Sigmoid colon (tissue), 7 donors: ENCODE measurements at places on chromosomes 3 and 15.
A peak's percentile ranks its signal among the peaks of the same experiment; 100 is the strongest.

- no peaks in the 10 kb centered on the region for H3K27me3 ChIP-seq
- H3K4me1 ChIP-seq, result no peaks in the 10 kb centered on the region
- no peak overlapping the region for H3K27ac ChIP-seq
- H3K4me3 ChIP-seq, result no peak overlapping the region
These were observed 43.0 kb upstream of the MUC4 start for GRCh38 chr3:195854628-195855294.

DNA sequence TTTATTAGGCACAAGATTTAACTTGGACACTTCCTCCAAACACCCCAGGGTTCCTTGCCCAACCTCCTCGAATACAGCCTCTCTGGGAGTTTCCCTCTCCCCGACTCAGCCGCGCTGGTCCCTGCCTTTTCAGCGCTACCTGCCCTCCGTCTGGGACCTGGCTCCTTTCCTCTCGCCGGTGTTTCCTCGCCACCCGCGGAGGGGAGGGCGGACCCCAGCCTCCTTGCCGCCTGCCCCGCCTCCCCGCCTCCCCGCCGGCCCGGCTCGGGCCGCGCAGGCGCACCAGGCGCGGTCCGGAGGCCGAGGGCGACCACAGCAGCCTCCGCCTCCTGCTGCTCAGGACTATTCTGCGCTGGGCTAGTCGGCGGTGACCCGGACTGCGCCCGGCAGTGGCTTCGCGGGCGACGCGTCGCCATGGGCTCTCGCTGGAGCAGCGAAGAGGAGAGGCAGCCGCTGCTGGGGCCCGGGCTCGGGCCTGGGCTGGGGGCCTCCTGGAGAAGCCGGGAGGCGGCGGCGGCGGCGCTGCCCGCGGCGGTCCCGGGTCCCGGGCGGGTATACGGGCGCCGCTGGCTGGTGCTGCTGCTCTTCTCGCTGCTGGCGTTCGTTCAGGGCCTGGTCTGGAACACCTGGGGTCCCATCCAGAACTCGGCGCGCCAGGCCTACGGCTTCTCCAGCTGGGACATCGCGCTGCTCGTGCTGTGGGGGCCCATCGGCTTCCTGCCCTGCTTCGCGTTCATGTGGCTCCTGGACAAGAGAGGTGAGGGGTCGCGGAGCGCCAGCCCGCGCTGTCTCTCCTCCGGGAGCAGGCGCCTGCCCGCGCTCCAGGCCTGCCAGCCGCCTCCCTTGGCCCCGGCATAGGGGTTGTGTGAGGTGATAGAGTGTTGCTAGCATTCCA, at the start of gene SLC49A4:
TSS of gene SLC49A4 (plus strand) at position 291 of the 895 bp plus-strand sequence. CDS start at position 415, 124 bp downstream.
- H3K4me1 ChIP-seq, result peaks cover 25% of the 10 kb centered on the region
- H3K27me3 ChIP-seq, result no peaks in the 10 kb centered on the region
- DNase-seq, result peak; percentile 80
- H3K27ac ChIP-seq, result peak within 1 kb of the TSS; percentile 98
- H3K4me3 ChIP-seq, result peak within 1 kb of the TSS; percentile 94
- no peaks in the 10 kb centered on the region for H3K36me3 ChIP-seq

DNA sequence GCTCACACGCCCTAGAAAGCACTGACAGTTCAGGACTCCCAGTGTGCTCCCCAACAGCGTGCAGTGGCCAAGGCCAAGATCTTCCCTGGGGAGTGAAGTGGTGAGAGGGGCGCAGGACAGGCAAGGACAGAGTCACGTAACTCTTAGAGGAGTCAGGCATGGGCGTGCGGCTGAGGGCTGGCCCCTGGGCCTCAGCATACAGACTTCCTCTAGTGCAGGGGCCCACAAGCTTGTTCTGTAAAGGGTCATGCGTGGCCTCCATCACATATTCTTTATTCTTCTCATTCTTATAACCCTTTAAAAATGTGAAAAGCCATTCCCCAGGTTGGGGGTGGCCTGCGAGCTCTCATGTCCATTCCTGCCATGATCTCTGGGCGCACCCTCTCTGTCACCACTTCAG, 25.2 kb downstream of the TMEM43 start:
- H3K27me3 ChIP-seq, result no peaks in the 10 kb centered on the region
- H3K27ac ChIP-seq, result no peak overlapping the region
- peaks cover 17% of the 10 kb centered on the region for H3K4me1 ChIP-seq

- no peaks in the 10 kb centered on the region for H3K36me3 ChIP-seq
- no peaks in the 10 kb centered on the region for H3K27me3 ChIP-seq
- no peak overlapping the region for H3K27ac ChIP-seq
- no peak for DNase-seq
- no peak overlapping the region for H3K4me3 ChIP-seq
These were observed 52.9 kb upstream of the SEC13 start for GRCh38 chr3:10373686-10374261.

- no peaks in the 10 kb centered on the region for H3K36me3 ChIP-seq
- H3K4me1 ChIP-seq, result peaks cover 40% of the 10 kb centered on the region
- no peak for DNase-seq
- H3K27me3 ChIP-seq, result no peaks in the 10 kb centered on the region
These were observed 75.7 kb downstream of the SMAD6 start for GRCh38 chr15:66777596-66778313.

DNA sequence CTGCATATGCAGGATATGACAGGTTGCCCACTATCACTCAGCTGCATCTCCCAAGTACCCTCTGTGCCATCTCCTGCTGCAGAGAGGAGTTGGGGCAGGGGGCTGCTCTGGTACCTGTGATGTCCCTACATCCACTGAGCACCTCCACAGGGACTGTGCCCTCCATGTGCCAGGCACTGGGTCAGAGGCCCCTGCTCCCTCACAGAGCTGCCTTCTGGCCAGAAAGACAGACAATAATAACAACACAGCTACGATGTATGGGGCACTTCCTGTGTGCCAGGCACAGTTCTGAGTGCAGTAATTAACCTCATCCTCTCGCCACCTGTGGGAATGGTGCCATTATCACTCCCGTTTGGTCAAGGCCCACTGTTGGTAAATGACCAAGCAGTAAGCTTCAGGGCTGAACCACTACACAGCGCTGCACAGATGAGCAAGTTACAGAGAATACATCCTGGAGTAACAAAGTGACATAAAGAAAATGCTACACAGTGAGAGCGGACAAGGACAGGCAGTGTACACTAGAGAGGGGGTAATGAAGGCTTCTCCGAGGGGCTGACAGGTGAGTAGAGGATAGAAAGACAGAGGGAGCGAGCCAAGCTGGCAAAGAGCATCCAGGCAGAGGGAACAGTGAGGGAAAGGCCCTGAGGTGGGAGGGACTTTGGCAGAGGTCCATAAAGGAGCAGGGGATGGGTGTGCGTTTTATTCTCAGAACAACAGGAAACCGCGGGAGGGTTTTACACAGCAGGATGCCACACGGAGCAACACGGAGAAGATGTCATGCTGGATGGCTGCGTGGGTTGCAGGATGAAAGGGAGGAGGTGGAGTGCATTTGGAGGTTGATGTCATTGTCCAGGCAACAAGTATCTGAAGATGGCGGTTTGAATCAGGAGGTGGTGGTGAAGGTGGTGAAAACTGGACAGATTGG, 13.6 kb downstream of the WNT7A start:
- H3K27ac ChIP-seq, result no peak overlapping the region
- no peaks in the 10 kb centered on the region for H3K27me3 ChIP-seq
- H3K4me1 ChIP-seq, result no peaks in the 10 kb centered on the region

DNA sequence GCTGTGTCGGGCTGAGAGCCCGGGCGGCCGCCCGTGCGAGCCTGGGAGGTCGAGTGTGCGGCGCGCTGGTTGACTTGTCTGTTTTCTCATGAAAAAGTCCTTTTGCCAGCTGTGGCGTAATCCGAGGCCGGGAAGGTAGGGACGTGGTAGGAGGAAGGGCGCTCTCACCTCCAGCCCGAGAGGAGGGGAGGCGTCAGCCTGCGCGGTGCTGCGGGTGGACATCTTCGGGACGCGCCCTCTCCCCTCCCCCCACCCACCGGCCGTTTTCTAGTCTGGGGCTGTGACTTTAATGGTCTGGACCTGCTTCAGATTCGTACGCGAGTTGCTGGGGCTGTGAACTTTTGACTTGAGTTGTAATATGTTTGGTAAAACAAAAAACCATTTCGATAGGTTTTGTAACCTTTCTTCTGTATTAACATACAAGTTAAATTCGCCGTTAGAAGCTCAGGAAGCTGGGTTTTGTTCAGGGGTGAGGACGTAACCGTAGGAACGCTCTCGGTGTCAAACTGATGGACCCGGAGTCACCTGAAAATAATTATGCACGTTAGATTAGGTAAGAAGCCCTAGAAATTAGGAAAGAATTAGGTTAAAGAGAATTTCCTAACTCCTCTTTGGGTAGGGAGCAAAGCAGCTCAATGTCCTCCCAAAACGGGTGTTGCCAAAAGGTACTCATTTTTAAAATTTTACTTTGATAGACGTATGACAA, 762 bp downstream of the NCK1 start:
- H3K27me3 ChIP-seq, result no peaks in the 10 kb centered on the region
- peak; percentile 90 for DNase-seq
- H3K4me3 ChIP-seq, result peak overlapping the region; percentile 78
- H3K27ac ChIP-seq, result peak overlapping the region; percentile 96
